B cell (primary cell): ENCODE measurements at places on chromosomes 16 and 17.

GRCh38 chr16:2471016-2471652 lies at the start of gene NTN3:
Gene NTN3 (plus strand): TSS chr16:2471297. CDS start chr16:2471702, 405 bp downstream.
- DNase-seq, result no peak

GRCh38 chr16:55040366-55041086 lies 109.9 kb downstream of the IRX5 start:
- DNase-seq, result no peak

DNA sequence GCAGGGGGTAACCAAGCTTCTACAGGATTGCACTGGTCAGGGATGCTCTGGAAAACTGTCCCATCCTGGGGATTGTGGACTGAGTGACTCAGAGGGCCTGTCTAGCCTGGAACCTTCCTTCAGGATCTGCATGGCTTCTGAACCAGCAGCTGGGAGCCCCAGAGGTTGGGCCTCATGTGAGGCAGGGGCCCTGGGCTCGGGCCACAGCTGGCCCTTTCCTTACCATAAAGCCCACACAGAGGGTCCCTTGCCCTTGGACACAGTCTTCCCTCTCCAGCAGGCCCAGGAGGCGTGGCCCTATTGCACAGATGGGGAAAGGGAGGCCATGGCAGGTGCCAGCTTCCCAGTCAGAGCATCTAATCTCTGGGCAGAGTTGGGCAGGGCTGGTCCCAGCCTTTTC lies 30.5 kb downstream of the ADCY7 start:
- no peak for DNase-seq

DNA sequence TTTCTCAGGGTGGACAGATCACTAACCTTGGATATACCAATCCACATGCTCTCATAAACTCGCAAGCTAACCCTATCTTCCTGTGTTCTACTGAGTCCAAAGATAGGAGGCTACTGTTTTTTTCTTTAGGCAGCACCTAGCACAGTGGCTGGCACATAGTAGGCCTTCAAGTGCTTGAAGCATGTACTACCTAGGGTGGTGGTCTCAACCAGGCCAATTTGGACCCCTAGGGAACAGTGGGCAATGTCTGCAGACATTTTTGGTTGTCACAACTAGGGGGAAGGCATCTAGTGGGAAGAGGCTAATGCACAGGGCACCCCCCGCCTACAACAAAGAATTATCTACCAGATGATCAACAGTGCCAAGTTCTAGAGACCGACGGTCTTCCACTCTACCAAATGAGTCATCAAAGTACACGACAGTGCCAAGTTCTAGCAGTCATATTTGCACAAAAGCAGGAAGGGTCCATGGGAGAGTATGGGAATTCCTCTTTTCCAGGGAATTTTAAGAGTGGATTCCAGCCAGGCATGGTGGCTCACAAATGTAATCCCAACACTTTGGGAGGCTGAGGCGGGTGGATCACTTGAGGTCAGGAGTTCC lies 390.3 kb downstream of the SLC39A11 start:
- no peak for DNase-seq

GRCh38 chr16:70694088-70694867 lies 8.4 kb upstream of the MTSS2 start:
- no peak for DNase-seq

GRCh38 chr17:27535975-27536374 lies 79.7 kb downstream of the KSR1 start:
- DNase-seq, result no peak

DNA sequence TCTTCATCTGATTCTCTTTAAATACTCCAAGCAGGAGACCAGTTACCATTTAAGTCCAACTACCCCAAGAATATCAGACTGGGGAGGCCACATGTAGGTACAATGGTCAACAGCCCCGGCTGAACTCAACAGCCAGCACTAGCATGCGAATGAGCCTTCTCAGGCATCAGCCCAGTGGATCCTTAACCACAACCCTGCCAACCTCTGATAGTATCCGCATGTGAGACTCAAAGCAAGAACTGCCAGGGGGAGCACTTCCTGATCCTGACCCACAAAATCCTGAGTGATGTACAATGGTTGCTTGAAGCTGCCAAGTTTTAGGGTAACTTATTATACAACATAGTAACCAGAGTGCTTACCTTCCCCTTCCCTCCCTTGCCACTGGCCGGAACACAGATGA lies 4.0 kb downstream of the PYY start:
- no peak for DNase-seq

DNA sequence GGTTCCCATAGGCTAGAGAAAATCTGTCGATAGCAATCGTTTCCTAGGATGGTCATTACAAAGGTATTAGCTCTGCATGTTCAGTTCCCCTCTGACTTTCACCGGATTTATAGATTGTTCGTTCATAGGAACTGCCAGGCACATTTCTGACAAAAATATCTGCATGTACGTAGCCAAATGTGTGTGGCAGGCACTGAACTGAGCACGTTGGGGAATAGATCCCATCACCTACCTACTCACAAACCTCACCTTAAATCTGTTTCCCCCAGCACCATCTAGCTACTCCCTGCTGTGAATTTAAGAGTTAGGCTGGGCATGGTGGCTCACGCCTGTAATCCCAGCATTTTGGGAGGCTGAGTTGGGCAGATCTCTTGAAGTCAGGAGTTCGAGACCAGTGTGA lies 64.5 kb upstream of the TANC2 start:
- DNase-seq, result no peak
